HS-27A (cell line): ENCODE measurements at places on chromosomes 7 and 10.

GRCh38 chr7:30924624-30925023, 13.0 kb downstream of the AQP1 start:
- no peak for DNase-seq

DNA sequence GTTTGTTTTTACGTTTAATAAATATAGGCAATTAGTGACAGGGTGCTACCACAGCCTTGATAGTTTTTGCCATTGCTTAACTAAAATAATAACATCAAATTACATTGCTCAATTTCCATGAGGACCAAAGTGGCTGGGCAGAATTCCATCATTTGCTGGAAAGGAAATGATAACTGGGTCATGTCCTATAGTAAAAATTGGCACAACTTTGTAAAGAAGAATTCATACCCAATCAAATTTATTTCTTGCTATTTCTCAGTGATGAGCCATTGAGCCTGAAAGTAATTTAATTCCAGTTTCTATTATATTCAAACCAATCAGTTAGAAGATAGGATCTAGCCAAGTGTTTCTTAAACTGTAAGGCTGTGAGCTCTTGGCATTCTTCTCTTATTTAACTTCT, 102.2 kb upstream of the CTTNBP2 start:
- DNase-seq, result no peak

DNA sequence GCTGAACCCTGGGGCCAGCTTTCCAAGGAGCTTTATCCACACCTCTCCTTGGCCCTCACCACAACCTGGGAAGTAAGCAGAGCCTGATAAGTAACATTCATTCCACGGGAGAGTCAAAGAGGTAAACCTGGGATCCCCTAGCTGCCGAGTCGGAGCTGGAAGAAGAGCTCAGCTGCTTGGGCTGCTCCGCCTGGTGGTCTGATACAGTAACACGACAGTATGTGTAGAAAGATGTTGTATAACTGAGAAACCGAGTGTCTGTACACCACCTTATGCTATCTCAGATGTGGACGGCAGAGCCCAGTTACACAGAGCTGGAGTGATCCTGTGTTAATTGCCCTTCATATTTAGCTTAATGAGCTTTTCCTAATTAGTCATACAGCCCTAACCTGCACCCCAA, 151.3 kb upstream of the KMT2E start:
- no peak for DNase-seq

- DNase-seq, result no peak
Observed at GRCh38 chr10:93941606-93942005, 47.8 kb downstream of the SLC35G1 start.

DNA sequence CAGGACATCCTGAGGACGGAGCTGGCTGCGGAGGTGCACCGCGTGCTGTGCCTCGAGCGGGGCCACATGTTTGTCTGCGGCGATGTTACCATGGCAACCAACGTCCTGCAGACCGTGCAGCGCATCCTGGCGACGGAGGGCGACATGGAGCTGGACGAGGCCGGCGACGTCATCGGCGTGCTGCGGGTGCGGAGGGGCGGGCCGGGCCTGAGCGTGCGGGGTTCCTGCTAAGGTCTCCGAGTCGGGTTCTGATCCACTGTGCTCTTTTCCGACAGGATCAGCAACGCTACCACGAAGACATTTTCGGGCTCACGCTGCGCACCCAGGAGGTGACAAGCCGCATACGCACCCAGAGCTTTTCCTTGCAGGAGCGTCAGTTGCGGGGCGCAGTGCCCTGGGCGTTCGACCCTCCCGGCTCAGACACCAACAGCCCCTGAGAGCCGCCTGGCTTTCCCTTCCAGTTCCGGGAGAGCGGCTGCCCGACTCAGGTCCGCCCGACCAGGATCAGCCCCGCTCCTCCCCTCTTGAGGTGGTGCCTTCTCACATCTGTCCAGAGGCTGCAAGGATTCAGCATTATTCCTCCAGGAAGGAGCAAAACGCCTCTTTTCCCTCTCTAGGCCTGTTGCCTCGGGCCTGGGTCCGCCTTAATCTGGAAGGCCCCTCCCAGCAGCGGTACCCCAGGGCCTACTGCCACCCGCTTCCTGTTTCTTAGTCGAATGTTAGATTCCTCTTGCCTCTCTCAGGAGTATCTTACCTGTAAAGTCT, 10.4 kb downstream of the ATG9B start:
- DNase-seq, result no peak

GRCh38 chr7:33448035-33448434, 318.7 kb downstream of the BBS9 start:
- no peak for DNase-seq

DNA sequence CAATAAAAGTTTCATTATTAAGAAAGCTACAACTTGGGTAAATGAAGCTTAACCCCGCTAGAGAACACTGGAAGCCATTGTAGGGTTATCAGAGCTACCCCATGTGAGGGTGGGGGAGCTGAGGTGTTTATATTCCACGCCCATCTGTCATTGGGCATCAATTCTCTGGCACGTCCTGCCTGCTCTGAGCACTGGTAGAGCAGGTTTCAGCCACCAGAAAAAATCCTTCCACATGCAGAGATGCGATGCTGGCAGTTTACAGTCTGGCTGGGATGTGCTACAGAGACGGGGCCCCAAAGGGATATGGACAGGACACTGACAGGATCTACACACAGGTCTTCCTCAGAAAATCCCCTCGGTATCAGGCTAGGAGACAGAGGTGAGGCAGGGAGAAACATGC, 15.9 kb upstream of the RAPGEF5 start:
- no peak for DNase-seq

GRCh38 chr10:43137717-43138020, 576 bp upstream of the CSGALNACT2 start:
- DNase-seq, result no peak

- no peak for DNase-seq
Observed at GRCh38 chr7:144884896-144885295, 49.0 kb upstream of the TPK1 start.

DNA sequence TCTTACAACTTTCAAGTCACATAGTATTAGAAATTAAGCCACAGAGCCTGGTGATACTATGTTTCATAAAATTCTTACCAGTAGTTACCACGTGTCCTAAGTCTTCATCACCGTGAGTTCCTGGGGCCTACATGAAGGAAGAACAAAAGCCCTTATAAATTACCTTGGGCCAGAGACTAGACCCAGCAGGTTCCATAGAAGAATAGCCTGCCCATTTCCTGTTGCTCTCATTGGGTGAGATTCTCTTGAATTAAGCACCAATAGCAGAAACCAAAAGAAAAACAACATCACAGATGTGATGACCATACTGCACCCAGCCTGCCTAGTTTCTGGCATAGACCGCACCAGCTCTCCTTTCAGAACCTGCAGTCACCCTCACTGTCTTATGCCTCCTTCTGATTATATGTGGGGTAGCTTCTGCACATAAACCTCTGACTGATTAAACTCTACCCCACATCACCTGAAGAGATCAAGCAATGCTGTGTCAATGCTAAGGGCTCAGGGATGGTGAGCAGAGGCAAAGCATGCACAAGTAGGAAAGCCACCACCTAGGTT, 18.0 kb upstream of the SEM1 start:
- DNase-seq, result no peak

DNA sequence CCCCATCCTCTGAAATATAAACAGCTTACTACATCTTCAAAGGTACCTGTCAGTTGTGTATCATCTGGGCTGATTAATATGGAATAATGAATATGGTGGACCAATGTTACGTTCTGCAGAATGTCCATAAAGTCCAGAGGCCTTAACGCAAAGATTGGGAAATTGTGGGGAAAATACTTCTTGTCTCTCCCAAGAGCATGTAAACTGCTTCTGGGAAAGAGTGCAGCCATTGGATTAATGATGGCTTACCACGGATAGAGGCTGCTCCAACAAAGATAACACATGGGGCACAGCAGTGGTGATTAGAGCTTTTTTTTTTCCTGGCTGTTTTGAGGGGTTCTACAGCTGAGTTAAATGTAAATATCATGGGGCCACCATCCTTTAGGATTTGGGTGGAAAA, 340.4 kb upstream of the AKR1E2 start:
- no peak for DNase-seq

- DNase-seq, result no peak
Observed at GRCh38 chr7:131182446-131183058, 145.1 kb upstream of the MKLN1 start.

DNA sequence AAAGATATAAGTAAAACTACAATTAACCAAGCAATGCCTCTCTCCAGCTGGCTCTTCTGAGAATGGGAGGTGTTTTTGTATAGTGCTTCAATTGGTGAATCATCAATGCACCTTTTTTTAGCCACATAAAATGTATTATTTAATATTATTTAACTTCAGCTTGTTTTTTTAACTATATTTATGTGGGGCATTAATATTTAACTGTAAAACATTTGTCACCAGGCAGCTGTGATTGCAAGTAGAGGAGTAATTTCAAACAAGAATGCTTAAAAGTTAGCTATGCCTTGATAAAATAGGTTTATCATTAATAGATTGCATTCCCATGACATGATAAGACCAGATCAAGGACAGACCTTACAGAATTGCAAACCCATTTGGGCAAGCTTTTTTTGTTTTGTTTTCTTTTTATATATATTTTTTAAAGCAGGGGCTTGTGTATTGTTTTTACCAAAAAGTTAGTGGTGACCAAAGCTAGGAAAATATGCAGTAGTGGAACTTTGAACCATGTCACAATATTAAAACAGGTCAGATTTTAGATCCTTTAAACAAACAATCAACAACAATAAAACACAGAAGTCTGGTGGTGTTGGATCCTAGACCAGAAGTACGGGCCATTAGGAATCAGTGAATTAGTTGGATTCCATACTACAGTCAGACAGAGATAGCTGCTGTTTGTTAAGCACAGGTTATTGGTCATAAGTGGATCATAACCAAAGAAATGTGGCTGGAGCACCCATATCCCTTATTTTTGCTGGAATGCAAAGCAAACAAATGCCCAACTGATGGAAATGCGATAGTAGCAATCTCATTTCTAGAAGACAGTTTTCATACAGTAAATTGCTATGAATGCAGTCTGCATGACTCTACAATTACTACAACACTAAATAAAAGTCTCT, 2.9 kb downstream of the CAV2 start:
- no peak for DNase-seq

GRCh38 chr7:122433765-122434164, 129.2 kb upstream of the FEZF1 start:
- DNase-seq, result no peak

DNA sequence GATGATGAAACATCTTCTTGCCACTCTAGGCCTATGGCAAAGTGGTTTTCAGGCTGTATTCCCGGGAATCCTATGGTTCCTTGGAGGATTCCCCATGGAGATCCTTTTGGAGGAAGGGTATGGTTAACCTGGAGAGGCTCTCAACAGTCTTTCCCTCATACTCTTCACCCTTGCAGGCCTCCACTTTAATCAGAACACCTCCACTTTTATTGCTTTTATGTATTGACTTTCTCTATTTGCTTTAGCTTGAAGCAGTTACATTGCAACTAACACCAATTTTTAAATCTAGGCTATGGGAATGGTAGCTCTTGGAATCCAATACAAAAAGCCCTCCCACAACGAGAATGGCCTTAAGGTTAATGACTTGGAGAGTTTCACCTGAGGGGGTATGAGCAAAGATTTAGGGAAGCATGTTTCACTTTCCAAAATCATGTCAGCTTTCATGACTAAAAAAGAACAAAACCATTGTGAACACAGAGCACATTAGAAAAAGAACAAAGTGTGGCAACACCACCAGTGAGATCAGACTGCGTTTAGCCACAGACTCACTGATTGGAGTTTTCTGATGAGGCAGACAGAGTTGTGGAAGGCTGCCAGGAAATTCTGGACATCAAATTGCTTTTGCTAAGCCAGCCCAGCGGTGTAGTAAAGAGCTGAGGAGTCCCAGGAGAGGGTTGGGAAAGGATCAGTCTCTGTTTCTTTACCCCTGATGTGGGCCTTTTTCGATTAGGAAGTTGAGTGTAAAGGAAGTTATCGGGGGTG, 130.4 kb upstream of the BMPER start:
- no peak for DNase-seq

DNA sequence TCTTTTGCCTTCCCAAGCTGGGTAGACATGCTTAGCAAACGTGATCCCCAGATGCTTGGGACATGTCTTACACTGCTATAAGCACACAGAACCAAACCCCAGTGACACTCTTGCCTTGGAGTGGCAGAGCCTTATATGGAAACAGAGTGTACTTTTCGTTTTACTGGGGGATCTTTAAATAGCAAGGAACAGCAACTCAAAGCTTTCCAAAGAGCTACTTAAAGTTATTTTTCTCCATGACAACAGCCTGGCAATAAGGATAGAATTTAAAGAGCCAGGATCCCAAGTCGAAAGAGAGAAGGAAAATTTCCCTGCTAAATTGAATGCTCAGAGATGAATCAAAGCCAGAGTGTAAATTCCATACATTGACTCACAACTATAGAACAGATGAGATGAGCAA, 67.8 kb downstream of the ZNF365 start:
- DNase-seq, result no peak

DNA sequence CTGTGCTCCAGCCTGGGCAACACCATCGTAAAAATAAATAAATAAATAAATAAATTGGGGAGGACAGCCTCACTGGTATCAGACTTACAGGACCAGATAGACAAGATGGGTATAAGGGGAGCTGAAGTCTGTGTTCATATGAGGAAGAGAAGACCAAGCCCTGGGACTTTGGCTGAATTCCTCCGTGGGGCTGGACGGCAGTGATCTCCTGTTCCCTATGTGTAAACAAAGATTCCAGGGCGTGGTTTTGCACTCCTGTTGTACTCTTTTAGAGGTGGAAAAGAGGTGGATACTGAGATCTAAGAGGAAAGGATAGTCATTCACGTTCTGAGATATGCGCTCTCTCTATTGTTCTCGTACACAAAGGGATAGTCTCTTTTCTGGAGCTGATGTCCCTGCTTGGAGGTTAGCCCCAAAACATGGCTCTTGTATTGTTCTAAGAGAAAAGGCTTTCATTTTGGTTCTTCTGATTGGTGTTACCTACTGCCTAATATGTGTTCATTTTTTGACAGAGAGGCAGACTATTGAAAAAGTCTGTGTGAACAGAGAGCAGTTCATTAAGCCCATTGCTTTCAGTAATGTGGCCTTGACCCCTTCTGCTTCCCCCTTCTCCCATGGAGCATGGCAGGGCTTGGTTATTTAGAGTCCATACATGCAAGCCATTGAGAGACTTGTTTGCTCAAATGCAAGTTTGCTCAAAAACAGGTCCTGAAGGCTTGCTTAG, 12.3 kb downstream of the KCTD7 start:
- no peak for DNase-seq

DNA sequence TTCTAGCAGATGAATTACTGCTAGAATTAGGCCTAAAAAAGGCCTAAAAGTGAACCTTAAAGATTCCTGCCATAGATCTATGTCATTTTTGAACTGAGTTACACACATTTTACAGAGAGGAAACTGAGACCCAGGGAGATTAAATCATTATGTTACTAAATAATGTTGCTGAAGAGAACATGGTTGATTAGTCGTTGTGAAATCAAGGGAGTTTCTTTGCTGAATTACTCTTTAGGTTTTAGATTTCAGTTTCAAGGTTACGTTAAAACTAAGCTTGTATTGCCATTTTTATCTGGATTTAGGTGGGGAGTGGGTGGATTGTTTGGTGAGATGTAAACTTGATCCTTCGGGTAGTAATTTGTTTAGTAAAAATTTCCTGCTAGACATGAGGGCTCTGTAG, 21.3 kb downstream of the CDK14 start:
- no peak for DNase-seq
